ENCODE measurements at places on chromosomes 11 and 22.

- DNase-seq = no peak
Observed at GRCh38 chr22:22159384-22159783, 85.2 kb upstream of the VPREB1 start.

DNA sequence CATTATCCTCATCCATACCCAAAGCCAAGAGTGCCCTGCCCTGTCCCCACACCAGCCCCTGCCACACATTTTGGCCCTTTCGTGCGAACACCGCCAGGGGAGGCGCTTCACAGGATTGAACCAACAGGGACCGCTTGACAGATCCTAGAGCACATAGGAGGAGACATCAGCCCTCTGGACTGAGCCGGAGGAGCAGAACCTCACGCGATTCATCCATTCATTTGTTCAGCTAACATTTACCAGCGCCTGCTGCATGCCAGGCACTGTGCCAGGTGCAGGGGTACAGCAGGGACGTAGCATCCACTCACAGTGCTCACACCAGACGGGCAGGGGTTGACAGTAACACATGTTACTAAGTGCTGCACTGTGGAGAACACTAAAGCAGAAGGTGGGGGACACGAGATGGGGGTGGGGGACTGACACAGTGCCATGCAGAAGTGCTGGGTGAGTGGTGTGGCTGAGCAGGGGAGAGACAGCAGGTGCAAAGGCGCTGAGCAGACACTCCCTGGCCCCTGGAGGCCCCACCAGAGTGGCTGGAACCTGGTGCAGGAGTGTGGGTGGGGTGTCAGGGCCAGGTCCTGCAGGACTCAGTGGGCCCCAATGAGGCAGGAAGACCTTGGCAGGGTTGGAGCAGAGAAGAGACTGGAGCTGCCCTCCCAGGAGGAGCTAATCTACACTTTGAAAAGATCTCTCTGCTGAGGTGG is 3.4 kb downstream of the GNAZ start:
- no peak for DNase-seq

GRCh38 chr11:40679276-40679675 is 780.2 kb downstream of the LRRC4C start:
- DNase-seq = no peak

GRCh38 chr22:31096657-31097279 is 10.6 kb downstream of the SELENOM start:
- no peak for DNase-seq

DNA sequence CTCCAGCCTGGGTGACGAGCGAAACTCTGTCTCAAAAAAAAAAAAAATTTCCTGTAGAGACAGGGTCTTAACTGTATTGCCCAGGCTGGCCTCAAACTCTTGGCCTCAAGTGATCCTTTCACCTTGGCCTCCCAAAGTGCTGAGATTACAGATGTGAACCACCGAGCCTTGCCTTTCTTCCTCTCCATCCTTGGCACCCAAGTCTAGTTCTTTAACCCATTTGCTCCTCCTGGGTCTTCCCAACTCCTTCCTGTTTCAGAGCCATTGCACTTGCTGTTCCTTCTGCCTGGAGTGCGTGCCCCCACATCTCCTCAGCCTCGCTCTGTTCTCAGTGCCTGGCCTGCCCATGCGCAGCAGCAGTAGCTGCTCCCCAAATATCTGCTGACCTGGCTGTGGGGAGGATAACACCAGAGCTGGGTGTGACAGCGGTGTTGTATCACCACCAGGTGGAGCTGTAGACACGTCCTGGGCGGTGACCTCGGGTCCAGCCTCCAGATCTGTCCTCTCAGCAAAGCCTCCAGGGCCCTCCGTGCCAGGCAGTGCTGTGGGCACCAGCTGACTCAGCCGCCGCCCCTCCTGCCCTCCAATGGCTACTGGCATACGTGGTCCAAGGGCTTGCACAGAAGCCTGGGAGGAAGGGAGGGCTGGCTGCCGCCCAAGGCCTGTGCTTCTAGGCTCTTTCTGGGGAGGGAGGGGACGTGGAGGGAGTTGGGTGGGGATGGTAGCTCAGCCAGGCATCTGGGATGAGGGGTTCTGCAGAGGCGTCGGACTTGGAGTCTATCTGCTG is 22.0 kb downstream of the TEF start:
- DNase-seq = peak; percentile 92

- no peak for DNase-seq
Observed at GRCh38 chr11:83695046-83695445, 408.9 kb upstream of the CCDC90B start.

GRCh38 chr11:8988329-8989234 is 15.2 kb downstream of the NRIP3 start:
- DNase-seq = no peak

- no peak for DNase-seq
Observed at GRCh38 chr11:255176-255575, 18.4 kb downstream of the PSMD13 start.

DNA sequence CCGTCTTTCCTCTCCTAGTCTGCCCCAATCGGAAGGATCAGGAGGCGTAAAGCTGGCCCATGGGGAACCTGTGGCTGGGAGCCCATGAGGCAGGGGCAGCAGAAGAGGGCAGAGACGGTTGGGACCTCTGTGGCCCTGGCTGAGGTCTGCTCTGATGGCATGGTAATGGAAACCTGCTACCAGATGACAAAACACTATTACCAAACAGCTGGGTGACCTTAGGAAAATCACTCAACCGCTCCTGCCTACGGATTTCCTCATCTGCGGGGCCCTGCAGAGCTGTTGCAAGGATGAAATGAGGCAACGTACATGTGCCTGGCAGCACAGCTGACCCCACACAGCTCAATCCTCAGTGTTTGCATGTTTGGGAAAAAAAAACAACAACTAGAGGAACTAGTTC is 4.6 kb downstream of the AP5B1 start:
- no peak for DNase-seq

GRCh38 chr22:26610996-26611395 is 6.8 kb downstream of the CRYBB1 start:
- DNase-seq = peak; percentile 22

- no peak for DNase-seq
Observed at GRCh38 chr11:113685654-113686359, 20.3 kb downstream of the TMPRSS5 start.

GRCh38 chr11:44208976-44209603 is 100.8 kb downstream of the ALX4 start:
- DNase-seq = no peak

GRCh38 chr11:27551127-27551526 is 44.6 kb upstream of the LIN7C start:
- no peak for DNase-seq

DNA sequence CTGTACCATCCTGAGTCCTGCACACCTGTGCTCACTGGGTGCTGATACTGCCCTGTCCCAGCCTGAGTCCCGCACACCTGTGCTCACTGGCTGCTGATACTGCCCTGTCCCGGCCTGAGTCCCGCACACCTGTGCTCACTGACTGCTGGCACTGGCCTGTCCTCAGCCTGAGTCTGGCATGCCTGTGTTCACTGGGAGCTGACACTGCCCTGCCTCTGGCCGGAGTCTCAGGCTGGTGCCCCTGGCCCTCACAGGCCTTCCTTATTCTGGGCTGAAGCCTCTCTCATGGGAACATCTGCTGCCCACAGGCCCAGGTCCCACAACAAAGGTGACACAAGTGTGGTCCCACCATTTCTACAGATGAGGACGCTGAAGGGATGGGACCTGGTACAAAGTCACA is 115.1 kb downstream of the MPPED1 start:
- no peak for DNase-seq

GRCh38 chr11:79400717-79401330 is 40.0 kb downstream of the TENM4 start:
- peak; percentile 22 for DNase-seq

DNA sequence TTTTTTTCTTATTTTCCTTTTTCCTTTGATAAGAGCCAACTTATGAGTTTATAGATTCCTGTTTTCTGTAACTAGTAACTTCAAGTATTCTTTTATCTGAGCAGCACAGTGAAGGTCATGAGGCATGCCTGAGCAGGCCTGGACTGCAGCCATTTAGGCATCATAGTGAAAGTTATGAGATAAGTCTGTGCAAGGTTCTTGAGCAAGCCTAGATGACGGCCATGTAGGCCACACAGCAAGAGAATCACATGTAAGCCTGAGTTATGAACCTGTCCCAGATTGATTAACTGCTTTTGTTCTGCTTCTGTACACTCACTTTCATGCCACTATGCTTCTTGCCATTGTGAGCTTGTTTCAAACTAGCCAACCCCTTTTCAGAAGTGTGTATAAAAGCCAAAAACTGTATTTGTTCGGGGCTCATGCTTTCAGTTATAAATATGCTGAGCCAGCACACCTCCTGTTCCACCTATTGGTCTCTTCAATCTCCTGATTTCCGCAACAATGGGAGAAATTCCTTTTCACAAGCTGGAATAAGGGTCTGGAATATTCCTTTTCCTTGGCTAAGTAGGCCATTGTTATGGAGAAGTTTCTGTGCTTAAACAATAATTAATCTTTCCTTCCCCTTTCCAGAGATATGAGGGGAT is 745.7 kb downstream of the FAM181B start:
- DNase-seq = no peak

DNA sequence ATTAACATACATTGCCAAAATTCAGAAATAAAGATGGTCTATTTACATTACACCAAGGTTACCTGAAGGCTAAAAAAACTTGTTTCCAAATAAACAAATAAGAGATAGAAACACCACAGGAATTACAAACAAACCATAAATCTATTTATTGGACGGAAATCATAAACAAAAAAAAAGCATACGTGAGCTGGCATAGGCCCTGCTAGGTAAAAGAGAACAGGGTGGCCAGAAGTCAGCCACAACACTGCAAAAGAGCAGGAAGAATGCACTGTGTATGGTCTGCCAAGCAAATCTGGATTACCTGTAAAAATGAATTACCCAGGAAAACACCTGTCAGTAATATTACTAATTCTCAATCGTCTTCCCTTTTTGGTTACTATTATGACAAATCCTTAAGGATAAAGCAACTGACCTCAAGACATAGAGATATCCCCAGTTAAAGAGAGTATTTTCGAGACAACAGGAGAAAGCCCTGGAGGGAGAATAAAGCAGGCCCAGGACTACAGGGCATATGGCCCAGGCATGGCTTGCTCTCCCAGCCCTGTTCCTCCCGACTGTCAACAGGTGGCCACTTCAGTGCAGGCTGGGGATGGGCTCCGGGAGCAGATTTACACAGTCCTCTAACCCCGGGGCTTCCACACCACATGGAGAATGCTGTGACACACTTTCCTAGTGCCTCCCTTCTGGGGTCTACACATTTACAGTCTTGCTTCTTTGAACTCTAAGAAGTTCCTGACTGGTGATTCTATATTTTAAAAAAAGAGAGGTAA is 18.0 kb downstream of the PPP2R1B start:
- no peak for DNase-seq

GRCh38 chr11:11973361-11973800 is 35.0 kb downstream of the DKK3 start:
- DNase-seq = no peak

GRCh38 chr11:31664954-31665353 is 146.2 kb downstream of the PAX6 start:
- DNase-seq = no peak

- no peak for DNase-seq
Observed at GRCh38 chr11:134566311-134566710, 154.3 kb upstream of the B3GAT1 start.

GRCh38 chr11:46604796-46605195 is 11.0 kb upstream of the AMBRA1 start:
- no peak for DNase-seq

GRCh38 chr11:70077411-70078094 is 564 bp upstream of the ANO1 start:
- DNase-seq = no peak

DNA sequence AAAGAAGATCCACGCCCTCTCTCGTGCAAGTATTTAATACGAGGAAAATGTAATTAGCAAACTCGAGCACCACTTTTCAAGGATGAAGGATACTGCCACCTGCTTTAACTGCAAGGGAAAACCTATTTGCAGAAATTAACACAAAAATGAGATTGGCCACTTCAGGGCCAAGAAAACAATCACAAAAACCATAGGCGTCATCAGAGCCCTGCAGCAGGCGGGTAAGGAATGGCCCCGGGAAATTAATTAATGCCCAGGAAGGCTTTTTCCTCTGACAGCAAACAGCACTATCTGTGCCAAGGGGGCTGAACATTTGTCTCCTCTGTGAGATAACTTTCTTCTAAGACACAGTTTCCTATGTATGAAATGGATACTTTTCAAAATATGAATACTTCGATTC is 255.7 kb downstream of the CTTN start:
- DNase-seq = no peak

DNA sequence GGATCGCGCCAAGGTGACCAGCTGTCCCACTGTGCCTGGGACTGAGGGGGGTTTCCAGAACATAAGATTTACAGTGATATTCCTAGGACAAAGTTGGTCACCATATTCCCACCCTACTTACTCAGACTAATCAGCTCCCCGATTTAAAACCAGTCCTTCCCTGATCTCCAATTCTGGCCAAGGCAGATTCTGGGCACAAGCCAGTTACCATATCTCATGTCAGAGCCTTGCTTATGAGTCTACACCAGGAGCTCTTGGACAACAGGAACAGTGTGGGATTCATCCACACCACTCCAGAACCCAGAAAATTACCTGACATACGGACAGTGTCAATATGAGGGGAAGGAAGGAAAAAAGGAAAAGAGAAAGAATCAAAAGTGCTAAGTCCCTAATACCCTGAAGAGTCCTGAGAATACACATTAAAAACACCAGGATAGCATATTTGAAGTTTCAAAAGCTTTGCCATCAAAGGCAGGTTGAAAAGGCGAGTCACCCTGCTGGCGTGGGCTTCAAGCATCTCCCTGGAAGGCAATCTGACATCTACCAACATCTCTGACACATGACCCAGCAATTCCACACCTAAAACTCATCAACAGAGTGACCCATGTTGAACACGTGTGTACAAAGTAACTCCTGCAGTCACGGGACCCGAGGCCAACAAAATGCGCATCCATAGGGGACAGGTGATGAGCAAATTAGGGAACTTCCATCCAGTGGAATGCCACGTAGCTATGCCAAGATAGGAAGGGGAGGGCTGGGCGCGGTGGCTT is 8.0 kb upstream of the IL2RB start:
- peak; percentile 59 for DNase-seq

DNA sequence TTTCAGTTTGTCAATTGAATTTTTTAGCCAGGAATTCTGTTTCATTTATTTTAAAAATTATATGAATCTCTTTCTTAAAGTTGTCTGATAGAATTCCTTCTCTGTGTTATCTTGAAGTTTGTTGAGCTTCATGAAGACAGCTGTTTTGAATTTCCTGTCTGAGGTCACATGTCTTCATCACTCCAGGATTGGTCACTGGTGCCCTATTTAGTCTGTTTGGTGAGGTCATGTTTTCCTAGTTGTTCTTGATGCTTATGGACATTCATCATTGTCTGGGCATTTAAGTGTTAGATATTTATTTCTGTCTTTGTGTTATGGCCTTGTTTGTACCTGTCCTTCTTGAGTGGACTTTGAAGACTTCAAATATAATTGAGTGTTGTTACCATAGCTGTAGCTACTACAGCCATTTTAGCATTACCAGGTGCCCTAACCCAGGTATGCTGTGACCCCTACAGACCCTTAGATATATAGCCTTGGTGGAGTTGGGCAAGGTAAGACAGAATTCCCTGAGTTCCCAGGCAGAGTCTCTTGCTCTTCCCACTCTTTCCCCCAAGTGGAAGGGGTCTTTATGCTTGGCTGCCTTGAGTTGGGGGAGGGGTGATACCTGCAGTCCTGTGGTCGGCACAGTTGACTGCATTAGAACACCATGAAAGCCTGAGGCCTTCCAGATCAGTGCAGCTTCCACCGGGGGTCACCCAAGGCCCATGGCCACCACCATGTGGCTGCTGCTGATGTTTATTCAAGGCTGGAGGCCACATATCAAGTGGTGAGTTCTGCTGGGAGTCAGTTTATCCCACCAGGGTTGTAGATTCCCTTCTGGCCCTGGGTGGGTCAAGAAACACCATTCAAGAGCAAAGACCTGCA is 229.6 kb downstream of the DYNC2H1 start:
- DNase-seq = no peak
